ENCODE measurements at places on chromosomes 11 and 22.

- no peak for DNase-seq
These were observed 318.5 kb downstream of the JRKL start for GRCh38 chr11:96708219-96708878.

GRCh38 chr11:81966340-81966739 lies 767.3 kb downstream of the FAM181B start:
- DNase-seq = no peak

DNA sequence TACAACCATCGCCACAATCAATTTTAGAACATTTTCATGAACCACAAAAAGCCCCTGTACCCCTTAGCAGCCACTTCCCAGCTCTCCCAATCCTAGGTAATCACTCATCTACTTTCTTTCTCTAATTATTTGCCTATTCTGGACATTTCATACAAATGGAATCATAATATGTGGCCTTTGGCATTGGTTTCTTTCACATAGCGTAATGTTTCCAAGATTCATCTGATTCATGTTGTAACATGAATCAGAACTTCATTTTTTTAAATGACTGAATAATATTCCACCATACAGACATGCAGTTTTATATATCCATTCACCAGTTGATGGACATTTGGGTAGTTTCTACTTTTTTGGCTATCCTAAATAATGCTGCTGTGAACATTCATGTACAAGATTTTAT lies 56.2 kb upstream of the RCN1 start:
- no peak for DNase-seq

- DNase-seq = no peak
These were observed 887.0 kb downstream of the KCNA4 start for GRCh38 chr11:29129844-29130243.

DNA sequence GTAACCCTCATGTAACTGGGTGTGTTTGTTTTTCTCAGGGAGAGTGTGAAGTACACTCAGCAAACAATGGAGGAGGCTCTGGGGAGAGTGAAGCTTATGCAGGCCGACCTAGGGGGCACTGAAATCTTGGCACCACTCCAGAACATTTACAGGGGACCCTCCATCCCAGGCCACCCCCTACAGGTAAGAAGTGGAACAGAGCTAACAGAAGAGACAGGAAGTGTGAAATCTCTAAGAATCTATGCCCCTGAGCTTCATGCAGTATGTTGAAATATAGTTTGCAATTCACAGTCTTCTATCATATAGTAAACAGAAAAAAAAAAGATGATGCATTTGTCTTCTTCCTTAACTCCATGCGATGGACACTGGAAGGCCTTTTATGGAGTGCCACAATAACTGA lies 8.4 kb downstream of the VWA5A start:
- no peak for DNase-seq

DNA sequence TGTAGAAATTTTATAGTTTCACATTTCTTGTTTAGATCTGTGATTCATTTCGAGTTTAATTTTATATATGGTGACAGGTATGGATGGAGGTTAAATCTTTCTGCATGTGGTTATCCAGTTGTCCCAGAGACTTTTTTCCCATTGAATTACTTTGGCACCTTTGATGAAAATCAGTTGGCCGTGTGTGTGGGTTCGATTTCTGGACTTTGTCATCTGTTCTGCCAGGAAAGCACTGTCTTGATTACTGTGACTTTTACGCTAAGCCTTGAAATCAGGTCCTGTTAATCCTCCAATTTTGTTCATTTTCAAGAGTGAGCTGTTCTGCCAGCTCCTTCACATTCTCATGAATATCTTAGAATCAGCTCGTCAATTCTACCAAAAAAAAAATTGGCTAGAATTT lies 107.4 kb downstream of the KCNQ1 start:
- no peak for DNase-seq

DNA sequence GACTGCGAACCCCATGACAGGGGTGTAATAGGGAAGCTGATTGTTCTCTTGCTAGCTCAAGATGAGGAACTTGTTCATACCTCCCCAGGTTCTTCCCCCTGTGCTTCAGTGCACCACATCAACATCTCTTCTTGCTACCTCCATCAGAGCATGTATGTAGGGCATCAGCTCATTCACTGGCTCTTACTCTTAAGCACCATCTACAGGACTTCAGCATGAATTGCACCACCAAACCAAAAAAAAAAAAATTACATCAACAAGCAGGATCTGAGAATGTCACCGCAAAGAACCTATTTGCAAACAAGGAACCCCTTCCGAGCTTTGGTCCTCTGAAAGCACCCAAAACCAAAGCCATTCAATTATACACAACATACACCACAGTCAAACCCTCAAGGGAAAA lies 2226.5 kb upstream of the RAG2 start:
- DNase-seq = no peak

DNA sequence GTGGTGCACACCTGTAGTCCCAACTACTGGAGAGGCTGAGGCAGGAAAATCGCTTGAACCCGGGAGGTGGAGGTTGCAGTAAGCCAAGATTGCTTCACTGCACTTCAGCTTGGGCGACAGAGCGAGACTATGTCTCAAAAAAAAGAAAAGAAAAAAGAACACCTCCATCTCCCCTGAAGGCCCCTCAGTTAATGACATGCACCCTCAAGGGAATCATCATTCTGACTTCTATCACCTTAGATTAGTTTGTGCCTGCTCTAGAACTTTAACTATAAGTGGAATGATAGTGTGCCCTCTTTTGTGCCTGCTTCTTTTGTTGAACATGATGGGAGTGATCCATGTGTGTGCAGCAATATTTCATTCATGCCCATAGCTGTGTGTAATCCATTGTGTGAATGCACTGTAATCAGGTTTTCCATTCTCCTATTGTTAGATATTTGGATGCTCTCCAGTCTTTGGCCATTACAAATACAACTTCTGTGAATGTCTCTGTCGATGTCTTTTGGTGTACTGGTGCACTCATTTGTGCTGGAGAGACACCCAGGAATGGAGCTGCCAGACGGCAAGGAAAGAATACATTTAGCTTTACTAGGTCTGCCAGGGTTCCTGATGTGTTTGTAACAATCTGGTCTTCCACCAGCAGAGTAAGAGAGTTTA lies 883 bp upstream of the VPREB3 start:
- no peak for DNase-seq

DNA sequence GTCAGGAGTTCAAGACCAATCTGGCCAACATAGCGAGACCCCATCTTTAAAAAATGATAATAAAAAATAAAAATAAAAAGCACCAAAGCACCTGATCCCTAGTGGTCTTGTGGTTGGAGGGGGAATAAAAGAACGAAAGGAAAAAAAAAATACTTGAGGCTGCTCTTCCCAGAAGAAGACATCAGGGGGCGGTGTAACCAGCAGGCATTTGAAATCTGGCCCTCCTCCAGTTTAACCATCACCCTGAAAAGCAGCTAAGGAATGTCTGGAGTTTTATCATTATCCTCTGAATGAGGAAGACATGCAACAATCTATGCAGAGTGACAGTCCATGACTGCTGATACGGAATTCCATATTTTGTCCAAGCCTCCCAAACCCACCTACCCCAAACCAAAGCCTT lies 5.6 kb upstream of the KCTD17 start:
- no peak for DNase-seq

DNA sequence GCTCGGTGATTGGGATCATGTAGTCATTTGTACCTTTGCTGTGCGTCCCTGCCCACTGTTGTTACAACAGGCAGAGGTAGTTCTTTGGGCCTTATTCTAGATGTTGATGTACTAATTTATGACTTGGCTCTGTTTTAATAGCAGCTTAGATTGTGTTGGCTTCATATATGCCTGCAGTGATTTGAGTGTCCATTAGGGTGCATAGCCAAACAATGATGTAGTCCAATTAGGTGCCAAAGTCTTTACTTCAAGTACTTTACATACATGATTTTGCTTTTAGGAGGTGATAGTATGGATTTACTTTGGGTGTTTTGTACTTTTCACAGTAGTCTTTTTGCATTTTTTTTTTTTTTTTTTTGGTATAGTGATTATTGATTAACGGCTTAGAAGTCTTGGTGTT lies 46.4 kb downstream of the PPP6R3 start:
- DNase-seq = no peak

- no peak for DNase-seq
These were observed 179.3 kb downstream of the CEP164 start for GRCh38 chr11:117506971-117507370.

DNA sequence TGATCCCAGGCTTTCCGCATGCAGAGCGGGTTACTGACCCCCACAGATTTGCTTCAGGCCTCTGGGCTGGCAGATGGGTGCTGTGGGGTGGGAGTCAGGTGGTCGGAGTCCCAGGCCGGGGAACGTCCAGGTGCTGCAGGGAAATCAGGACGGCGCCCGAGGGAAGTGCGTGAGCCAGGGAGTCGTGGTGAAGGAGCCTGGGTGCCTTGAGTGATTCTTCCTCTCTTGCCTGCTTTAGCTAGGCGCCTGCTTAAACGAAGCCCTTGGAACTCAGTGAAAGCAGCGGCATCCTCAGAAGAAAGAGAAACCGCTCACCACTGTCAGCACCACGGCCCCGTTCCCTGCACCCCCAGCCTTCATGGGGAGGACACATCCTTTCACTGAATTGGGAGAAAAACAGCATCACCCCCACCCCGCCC lies 455.6 kb downstream of the BRD1 start:
- no peak for DNase-seq

DNA sequence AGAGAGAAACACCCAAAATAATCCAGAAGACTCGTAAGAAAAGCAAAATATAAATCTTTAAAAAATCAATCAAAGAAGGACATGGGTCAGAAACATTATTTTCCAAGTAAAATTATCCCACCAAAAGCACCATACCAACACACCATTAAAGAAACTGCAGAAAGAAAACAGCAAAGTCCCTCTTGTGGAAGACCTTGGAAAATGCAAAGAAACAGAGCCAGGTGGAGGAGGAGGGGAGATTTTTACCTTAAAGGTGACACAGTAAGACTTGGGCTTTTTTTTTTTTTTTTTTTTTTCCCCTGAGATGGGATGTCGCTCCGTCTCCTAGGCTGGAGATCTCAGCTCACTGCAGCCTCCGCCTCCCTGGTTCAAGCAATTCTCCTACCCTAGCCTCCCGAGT lies 123.8 kb downstream of the LARGE1 start:
- DNase-seq = peak; percentile 84

- no peak for DNase-seq
These were observed 135.8 kb upstream of the SPON1 start for GRCh38 chr11:13826505-13827278.

- no peak for DNase-seq
These were observed 22.6 kb downstream of the EIF3M start for GRCh38 chr11:32606220-32606619.

GRCh38 chr11:117885777-117886176 lies 9.3 kb upstream of the FXYD6 start:
- no peak for DNase-seq

DNA sequence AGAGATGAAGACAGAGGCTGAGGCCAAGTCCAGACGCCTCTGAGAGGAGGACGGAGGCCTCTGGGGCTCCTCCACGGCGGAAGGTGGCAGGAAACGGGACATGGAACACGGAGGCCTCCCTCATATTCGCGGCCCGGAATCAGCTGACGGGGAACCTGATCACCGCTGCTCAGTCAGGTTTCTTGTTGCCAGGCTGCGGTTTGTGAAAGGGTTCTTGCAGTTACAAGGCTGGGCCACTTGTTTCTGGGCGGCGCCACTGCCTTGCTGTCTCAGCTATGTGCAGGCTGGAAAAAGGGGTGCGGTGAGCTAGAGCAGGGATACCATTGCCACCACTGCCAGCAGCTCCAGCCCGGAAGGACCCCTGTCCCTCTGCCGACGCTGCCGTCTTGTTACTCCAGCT lies 10.0 kb upstream of the MMP1 start:
- DNase-seq = no peak

DNA sequence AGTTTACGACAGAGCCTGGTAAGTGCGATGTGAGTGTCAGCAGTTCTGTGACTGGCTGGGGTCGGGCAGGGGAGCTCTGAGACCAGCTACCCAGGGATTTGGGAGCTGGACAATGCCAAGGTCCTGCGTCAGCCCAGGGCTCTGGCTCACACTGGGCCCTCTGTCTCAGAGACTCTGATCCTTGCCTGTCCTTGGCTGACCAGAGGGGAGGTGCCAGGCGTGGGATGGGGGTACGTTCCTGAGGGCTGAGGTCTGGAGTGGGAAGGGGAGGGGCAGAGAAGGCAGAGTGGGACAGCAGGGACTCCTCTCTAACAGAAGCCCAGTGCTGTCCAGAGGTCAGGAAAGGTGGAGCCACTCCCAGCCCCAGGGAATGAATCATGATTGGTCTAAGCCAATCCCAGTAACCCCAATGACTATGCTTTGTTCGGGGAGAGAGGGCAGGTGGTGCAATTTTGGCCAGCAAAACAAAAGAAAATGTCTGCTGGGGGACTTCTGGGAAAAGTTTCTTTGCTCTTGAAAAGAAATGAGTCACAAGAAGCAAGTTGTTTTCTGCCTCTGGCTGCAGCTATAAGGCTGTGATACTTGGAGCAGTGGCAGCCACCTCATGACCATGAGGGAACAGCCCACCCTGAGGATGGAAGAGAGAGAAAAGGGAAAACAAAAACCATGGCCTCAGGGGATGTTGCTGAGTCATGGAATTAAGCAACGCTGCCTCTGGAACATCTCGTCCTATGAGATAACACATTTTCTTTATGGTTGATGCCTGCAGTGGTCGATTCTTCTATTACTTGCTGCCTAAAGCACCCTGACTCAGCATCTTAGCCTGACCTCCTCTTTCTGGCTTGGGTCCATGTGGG lies 108.3 kb downstream of the CHST1 start:
- no peak for DNase-seq

- no peak for DNase-seq
These were observed 1.3 kb downstream of the GNG3 start for GRCh38 chr11:62708793-62709192.

DNA sequence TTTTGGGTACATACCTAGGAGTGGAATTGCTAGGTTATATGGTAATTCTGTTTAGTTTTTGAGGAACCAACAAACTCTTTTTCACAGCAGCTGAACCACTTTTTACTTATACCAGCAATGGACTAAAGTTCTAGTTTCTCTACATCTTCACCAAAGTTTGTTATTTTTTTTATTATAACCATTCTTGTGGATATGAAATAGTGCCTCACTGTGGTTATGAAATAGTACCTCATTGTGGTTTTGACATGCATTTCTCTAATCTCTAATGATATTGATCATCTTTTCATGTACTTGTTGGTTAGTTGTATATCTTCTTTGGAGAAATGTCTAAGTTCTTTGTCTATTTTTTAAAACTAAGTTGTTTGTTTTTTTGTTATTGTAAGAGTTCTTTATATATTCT lies 27.2 kb downstream of the STIM1 start:
- DNase-seq = no peak

DNA sequence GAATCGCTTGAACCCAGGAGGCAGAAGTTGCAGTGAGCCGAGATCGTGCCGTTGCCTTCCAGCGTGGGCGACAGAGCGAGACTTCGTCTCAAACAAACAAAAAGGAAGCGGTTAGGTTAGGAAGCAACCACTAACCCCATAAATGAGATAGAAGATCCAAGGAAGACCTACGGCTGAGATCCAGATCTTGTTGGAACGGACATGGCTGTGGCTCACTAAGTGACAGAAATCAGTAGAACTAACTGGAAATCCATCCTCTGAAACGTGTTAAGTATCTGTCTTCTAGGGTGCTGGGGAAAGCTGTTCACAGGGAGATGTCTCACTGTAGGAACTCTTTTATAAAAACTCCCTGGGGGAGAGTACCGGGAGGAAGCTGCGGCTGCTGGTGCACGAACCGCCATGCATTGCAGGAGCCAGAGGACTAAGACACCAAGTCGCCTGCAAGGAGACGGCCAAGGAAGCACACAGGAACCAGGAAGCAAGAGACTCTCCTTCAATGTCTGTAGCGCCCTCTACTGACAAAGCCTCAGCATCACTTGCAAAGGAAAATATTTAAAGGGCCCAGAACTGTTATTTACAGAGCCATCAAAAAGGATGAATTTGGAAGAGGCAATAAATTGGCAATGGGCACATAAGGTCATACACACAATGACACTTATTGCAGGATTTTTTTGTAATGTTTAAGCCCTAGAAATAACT lies 16.9 kb upstream of the SPTY2D1 start:
- no peak for DNase-seq

Measured in DMS 273 treated with DMSO at 0.1 percent for 48 hours (cell line).